ENCODE measurements at places on chromosomes 6 and 20.

- DNase-seq: no peak
These were observed 42.5 kb upstream of the PNISR start for GRCh38 chr6:99467509-99468106.

- DNase-seq: no peak
These were observed 11.0 kb upstream of the FOXF2 start for GRCh38 chr6:1378065-1379016.

- DNase-seq: no peak
These were observed 983 bp upstream of the KCNQ5 start for GRCh38 chr6:72620871-72621290.

- no peak for DNase-seq
These were observed 602.9 kb upstream of the ARID1B start for GRCh38 chr6:156174031-156174890.

DNA sequence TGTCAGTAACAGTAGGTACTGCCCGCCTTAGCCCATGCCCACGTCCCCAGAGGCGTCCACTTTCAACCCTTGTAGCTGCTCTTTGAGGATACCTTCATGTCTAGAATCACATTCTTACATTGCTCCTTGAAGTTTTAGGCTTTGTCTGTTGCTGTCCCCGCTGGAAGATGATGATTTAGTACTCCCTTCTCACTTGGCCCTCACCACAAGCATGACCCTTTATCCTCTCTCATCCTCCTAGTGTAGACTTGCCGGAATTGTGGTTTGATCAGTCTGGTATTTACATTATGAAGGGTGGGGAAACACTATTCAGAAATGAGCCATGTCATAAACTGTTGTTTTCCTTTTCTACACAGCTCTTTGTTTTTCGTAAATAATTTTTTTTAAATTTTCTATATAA is 87.4 kb downstream of the ARID1B start:
- DNase-seq: no peak

- no peak for DNase-seq
These were observed 38.4 kb upstream of the OCSTAMP start for GRCh38 chr20:46588532-46589511.

DNA sequence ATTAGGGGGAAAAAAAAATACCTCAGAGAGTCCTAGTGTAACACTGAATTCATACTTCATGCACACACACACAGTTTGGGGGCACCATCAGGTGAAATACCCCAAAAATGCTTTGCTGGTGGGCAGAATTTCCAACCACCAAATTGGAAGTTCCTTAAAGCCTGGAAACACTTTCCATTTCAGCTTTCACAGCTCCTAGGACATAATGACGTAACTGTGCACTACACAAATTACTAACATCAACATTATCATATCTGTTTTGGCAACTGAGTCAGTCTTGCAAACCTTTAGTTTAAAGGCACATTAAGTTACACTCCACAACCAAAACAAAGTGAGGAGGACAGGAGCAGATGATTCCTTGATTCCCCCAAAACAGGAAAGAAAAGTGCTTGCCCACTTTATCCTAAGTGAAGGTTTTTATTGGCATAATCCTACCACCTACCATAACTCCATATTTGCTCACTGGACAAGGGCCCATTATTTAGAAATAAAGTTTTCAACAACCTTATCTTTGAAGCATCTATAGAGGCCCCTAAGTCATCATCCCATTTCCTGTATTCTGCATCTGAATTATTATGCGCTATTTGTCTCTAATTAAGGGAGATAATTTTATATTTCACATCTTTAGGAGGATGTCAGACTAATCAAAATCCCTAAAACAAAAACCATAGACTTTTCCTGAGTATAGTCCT is 3.4 kb downstream of the MBOAT1 start:
- no peak for DNase-seq

- no peak for DNase-seq
These were observed 292.3 kb downstream of the RFPL4B start for GRCh38 chr6:112639391-112639831.

GRCh38 chr6:81744131-81744530 is 8.3 kb downstream of the TENT5A start:
- DNase-seq: no peak

GRCh38 chr6:150767571-150768018 is 97.9 kb upstream of the MTHFD1L start:
- DNase-seq: no peak

- DNase-seq: no peak
These were observed 74.0 kb downstream of the PPP1R3G start for GRCh38 chr6:5159162-5159561.

- DNase-seq: no peak
These were observed 32.9 kb downstream of the COX4I2 start for GRCh38 chr20:31670371-31671228.

DNA sequence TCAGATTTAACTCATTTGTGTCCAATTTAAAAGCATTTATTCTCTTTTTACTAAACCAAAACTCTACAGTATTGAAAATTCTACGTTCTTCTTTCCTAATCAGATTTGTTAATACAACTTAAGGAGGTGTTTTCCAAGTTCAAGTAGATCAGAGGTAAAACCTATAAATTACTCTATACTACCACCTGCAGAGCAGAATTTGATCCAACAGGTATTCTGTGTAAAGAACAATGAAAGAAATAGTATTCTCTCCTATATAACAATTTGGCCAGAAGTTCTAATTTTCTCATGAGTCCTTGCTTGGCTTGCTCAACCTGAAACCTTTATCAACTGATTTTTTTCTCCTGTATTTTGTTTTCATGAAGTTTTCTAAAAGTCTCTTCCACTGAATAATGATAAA is 28.5 kb upstream of the DST start:
- DNase-seq: no peak

DNA sequence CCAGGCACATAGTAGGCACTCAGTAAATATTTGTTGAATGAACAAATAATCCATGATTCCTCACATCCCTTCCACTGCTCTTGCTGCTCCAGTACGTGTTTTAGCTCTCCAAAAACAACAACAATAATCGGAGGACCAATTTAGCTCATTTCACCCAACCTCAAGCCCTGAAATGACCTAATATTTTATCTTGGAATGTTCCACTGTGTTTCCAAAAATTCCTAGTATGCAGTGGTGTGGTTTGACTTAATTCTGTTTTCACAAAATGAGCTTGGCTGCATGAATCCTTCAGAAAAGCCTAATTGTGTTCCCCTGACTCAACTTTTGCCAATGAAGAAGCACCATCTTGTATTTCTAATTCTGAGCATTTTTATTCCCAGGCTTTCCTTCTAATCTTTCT is 168.0 kb upstream of the PHACTR1 start:
- DNase-seq: no peak

DNA sequence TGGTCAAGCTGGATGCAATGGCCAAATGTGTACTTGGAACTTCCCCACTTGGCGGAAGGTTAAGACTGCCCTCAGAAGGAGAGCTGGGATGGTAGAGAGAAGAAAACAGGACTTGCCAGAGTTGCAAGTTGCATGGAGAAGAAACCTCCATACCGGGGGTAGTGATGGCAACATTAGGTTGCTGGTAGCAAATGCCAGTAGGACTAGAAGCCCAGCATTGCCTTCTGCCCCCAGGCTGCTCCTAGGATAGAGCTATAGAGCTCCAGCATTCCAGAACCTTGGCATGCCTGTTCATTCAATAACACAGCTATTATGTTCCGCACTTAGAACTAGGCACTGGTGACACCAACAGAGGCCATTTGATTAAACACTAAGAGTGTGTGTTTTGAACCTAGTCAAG is 26.6 kb downstream of the TFEB start:
- no peak for DNase-seq

GRCh38 chr6:4957521-4958231 is 46.2 kb downstream of the RPP40 start:
- no peak for DNase-seq

DNA sequence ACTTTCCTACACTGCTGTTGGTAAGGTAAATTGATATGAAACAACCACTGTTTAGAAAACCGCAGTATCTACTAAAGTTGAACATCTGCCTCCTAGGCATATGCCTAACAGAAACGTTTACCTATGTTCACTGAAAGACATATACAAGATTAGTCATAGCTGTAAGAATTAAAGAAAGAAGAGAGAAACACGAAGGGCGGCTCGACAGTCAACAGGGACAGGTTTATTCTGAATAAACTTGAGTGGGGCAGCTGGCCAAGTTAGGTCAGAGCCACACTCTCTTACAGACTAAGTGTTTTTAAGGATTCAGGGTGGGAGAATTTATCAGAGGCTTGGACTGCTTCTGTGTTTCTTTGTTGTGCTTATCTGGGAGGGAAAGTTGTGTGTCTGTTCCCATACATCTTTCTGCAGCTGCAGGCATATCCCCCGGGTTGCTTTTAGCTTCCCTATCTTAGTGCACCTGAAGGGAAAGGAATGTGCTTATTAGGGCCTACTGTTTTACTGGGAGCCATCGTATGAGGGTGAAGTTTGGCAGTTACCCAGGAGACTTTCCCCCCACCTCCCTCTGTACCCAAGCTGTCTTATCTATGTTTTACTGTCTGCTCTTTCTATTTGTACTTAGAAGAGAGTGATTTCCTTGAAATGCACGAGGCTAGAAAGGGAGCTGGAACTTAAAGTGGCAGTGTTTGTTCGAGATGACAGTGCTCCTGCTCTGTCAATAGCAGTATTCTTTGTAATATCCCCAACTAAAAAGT is 20.4 kb downstream of the PROCR start:
- DNase-seq: no peak

GRCh38 chr20:24761220-24762065 is 187.6 kb upstream of the CST7 start:
- no peak for DNase-seq

Data from GM12892 (cell line).